ENCODE measurements at places on chromosomes 11 and 22.

DNA sequence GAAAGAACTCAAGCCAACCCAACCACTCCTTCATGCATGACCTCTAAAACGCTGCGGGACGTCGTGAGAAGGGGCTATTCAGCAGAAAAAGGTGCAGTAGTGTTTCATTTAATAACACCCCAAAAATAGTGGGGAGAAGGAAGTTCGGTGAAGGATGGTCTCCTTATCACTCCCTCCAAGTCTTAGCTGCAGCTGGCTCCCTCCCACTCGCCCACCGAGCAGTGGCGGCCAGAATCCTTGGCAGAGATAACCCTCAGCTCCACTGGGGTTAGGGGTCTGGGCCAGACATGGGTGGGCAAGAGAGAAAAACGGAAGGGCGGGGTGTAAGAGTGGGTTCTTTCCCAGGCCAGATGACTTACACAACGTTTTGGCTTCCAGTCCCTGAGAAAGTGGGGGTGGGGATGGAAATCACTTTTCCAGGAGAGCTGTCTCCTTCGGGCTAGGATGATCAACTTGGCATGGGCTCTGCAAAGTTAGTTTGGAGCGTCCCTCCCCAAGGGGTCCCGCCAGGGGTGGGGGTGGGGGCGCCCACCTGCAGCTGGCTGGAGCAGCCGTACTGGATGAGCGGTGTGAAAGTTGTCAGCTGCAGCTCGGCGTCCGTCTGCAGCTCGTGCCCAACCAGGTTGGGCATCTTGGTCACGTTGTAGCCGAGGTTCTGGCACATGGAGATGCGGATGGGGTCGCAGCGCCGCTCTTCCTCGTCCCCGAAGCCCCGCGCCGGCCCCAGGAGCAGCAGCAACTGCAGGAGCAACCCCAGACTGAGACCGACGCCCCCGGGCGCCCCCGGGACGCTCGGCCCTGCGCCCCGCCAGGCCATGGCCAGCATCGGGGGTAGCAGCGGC, 705 bp downstream of the FZD4 start:
- no peak for DNase-seq
- H3K27ac ChIP-seq, result peak overlapping the region; percentile 92
- H3K4me3 ChIP-seq, result peak overlapping the region; percentile 68
- peaks cover 6% of the 10 kb centered on the region for H3K36me3 ChIP-seq
- H3K27me3 ChIP-seq, result no peaks in the 10 kb centered on the region
- peaks cover 37% of the 10 kb centered on the region for H3K4me1 ChIP-seq

- DNase-seq, result no peak
- no peak overlapping the region for H3K4me3 ChIP-seq
- peaks cover 8% of the 10 kb centered on the region for H3K4me1 ChIP-seq
- H3K36me3 ChIP-seq, result no peaks in the 10 kb centered on the region
Measured at GRCh38 chr11:130022799-130023198, 20.2 kb upstream of the PRDM10 start.

GRCh38 chr22:37276776-37277175, 5.5 kb upstream of the CYTH4 start:
- no peak overlapping the region for H3K27ac ChIP-seq
- H3K4me3 ChIP-seq, result no peak overlapping the region
- no peaks in the 10 kb centered on the region for H3K36me3 ChIP-seq
- no peaks in the 10 kb centered on the region for H3K4me1 ChIP-seq

- H3K4me1 ChIP-seq, result peaks cover 22% of the 10 kb centered on the region
- H3K36me3 ChIP-seq, result no peaks in the 10 kb centered on the region
- H3K27ac ChIP-seq, result no peak overlapping the region
- DNase-seq, result no peak
Measured at GRCh38 chr22:21651521-21652009, 9.5 kb downstream of the SDF2L1 start.

GRCh38 chr11:92845805-92846204, 123.6 kb upstream of the MTNR1B start:
- H3K27ac ChIP-seq, result no peak overlapping the region
- H3K36me3 ChIP-seq, result no peaks in the 10 kb centered on the region
- DNase-seq, result no peak
- H3K4me3 ChIP-seq, result no peak overlapping the region
- no peaks in the 10 kb centered on the region for H3K27me3 ChIP-seq

GRCh38 chr11:19311308-19312030, 70.7 kb upstream of the E2F8 start:
- DNase-seq, result no peak
- peaks cover 3% of the 10 kb centered on the region for H3K27me3 ChIP-seq
- H3K4me3 ChIP-seq, result no peak overlapping the region
- peaks cover 4% of the 10 kb centered on the region for H3K4me1 ChIP-seq
- H3K36me3 ChIP-seq, result no peaks in the 10 kb centered on the region
- no peak overlapping the region for H3K27ac ChIP-seq

DNA sequence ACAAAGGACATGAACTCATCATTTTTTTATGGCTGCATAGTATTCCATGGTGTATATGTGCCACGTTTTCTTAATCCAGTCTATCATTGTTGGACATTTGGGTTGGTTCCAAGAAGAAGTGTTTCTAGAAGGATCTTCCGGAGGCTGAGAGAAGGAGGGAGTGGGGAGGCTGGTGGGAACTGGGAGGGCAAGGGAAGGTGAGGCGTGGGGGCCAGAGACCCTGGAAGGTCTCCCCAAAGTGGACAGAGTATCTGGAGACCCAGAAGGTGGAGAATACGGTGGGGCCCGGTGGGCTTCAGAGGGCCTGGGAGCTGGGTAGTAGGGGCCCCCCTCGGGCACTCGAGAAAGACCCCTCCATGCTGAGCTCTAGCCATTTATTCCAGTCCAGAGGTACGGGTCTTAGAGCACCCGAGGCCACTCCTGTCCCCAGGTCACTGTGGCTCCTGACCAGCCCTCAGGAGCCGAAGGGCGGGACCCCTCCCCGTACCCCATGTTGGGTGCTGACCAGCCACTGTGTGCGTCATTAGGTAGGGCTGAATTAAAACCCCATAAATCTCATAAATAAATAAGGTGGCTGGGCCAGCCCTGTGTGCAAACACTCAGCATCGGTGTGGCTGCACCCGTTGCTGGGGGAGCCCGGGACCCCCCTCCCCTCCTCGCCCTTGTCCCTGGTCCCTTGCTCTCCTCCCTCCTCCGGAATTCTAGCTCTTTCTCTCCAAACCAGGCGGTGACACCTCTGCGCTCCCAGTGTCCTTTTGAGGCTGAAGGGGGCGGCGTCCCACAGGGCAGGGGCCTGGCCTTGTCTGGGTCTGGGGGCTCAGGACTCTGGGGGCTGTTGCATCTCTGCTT, 38.8 kb upstream of the MUC5AC start:
- peaks cover 43% of the 10 kb centered on the region for H3K27me3 ChIP-seq
- H3K4me1 ChIP-seq, result no peaks in the 10 kb centered on the region
- peak; percentile 53 for DNase-seq
- no peaks in the 10 kb centered on the region for H3K36me3 ChIP-seq

DNA sequence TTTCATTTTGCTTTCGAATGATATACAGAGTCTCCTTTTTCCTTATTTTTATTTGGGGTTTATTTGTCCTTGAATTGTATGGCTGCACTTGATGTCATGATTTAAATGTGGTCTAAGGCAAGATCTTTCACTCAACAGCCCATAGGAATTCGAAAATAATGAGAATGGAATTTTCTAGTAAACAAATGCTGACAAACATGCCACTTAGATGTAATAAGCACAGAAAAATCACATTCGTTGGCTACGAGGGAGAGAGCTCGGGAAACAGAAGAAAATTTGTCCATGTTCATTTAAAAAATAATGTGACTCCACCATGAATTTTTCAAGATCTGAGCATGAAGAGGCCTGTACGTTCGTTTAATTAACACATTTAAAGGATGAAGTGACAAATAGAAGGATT, 73.0 kb downstream of the BLID start:
- no peak overlapping the region for H3K27ac ChIP-seq
- no peaks in the 10 kb centered on the region for H3K4me1 ChIP-seq
- no peak overlapping the region for H3K4me3 ChIP-seq
- no peaks in the 10 kb centered on the region for H3K27me3 ChIP-seq
- DNase-seq, result no peak
- no peaks in the 10 kb centered on the region for H3K36me3 ChIP-seq

GRCh38 chr22:37855462-37855861, 6.2 kb downstream of the EIF3L start:
- H3K27ac ChIP-seq, result no peak overlapping the region
- H3K4me3 ChIP-seq, result no peak overlapping the region
- H3K4me1 ChIP-seq, result peaks cover 11% of the 10 kb centered on the region
- DNase-seq, result no peak
- H3K36me3 ChIP-seq, result peaks cover 76% of the 10 kb centered on the region
- H3K27me3 ChIP-seq, result no peaks in the 10 kb centered on the region

GRCh38 chr11:111949519-111950426, 12.6 kb downstream of the DIXDC1 start:
- no peaks in the 10 kb centered on the region for H3K4me1 ChIP-seq
- no peak overlapping the region for H3K4me3 ChIP-seq
- H3K27ac ChIP-seq, result no peak overlapping the region

DNA sequence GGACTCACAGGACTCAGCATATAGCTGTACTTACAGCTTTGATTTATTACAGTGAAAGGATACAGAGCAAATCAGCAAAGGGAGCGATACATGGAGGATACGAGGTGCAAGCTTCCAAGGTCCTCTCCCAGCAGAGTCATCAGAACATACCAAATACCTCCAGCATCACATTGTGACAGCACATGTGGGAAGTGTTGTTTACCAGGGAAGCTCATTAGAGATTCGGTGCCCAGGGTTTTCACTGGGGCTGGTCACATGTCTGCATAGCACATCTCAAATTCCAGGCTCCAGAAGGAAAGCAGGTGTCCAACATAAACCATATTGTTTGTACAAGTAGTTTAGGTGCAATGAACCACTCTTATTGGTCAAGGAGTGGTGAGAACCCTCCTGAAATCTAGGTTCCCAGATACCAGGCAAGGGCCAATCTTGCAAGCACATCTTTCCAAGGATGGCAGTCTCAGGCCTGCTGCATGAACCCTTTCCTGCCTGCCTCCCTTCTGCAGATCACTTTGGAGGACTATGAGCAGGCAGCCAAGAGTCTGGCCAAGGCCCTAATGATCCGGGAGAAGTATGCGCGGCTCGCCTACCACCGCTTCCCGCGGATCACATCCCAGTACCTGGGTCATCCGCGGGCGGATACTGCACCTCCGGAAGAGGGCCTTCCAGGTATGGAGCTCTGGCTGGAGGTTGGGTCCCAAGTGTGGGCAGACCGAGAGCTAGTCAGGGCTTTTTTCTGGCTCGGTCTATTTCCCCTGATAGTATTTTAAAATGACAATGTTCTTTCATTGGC, 26.7 kb downstream of the AMPD3 start:
- H3K4me1 ChIP-seq, result no peaks in the 10 kb centered on the region
- H3K36me3 ChIP-seq, result peaks cover 6% of the 10 kb centered on the region
- H3K27ac ChIP-seq, result no peak overlapping the region
- no peaks in the 10 kb centered on the region for H3K27me3 ChIP-seq
- DNase-seq, result peak; percentile 74

DNA sequence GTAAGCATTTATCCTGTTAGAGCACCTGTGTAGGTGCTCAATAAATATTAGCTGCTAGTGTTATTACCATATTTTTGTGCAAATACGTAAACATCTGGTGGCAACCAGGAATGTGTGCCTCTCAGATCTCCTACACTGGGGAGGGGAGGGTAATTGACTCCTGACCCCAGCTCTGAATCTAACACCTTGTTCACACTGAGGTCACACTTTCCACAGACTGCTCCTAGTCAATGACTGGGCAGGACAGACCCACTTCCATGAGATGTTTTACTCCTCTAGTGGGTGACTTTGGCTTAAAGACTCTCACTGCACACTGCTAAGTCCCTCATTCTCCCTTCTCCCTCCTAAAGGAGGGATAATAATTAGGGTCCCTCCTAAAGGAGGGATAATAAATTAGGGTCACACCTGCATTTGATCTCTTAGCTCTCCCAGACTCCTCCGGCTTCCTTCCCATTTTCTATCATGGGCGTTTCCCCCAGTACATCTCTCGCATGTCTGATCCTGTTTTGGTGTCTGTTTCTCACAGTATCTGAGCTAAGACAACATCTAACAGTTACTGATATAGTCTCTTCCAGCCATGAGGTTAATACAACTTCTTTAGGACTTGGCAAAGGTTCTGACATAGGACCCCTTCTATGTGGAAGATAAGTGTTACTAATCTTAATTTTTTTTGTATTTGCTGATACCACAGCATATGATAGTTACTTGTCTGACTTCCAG, 8.0 kb downstream of the CSTPP1 start:
- no peak for DNase-seq
- H3K27me3 ChIP-seq, result no peaks in the 10 kb centered on the region
- H3K4me3 ChIP-seq, result no peak overlapping the region
- H3K4me1 ChIP-seq, result peaks cover 22% of the 10 kb centered on the region
- H3K27ac ChIP-seq, result peak overlapping the region; percentile 35
- H3K36me3 ChIP-seq, result peaks cover 3% of the 10 kb centered on the region

DNA sequence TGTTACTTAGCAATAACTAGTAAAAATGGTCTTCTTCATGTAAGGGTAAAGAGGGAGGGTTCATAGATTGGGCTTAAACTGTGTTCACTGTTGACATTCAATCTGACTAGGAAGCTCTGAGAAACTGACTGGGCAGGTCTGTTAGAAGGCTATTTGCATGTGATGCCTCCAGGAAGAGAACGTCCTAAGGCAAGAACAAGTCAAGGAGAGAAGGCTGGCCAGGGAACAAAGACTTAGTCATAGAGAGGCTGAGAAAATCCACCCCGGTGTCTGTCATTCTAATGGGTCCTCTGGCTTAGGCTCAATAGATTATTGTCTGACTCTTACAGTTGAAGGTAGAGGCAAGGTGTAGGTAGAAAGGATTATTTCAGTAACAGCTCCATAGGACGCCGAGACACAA, 50.3 kb upstream of the CD44 start:
- no peaks in the 10 kb centered on the region for H3K36me3 ChIP-seq
- peak overlapping the region; percentile 79 for H3K27ac ChIP-seq
- no peaks in the 10 kb centered on the region for H3K27me3 ChIP-seq
- DNase-seq, result no peak
- peaks cover 63% of the 10 kb centered on the region for H3K4me1 ChIP-seq
- no peak overlapping the region for H3K4me3 ChIP-seq

DNA sequence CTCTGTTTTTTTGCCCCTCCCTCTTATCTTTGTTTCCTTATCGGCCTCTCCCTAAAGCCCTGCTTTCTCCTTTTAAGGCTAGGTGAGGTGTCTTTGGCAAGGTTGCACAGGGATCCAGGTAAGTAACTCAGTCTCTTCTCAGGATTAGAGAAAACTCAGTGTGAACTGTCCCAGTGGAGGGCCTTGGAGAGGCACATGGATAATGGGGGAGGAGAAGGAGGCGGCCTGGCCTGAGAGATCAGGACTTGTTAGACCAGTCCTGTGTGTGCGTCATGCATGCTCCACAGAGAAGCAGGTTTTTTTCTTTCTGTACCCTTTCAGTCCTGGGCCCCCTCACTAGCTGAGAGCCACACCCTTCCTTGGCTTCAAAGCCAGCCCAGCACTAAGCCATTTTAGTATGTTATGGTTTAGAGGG, 19.9 kb downstream of the CTNND1 start:
- peak overlapping the region; percentile 84 for H3K27ac ChIP-seq
- no peak for DNase-seq
- no peaks in the 10 kb centered on the region for H3K27me3 ChIP-seq
- no peaks in the 10 kb centered on the region for H3K36me3 ChIP-seq
- H3K4me3 ChIP-seq, result no peak overlapping the region

- H3K36me3 ChIP-seq, result no peaks in the 10 kb centered on the region
- H3K4me1 ChIP-seq, result peaks cover 40% of the 10 kb centered on the region
- peak; percentile 62 for DNase-seq
- peak overlapping the region; percentile 70 for H3K4me3 ChIP-seq
- peaks cover 56% of the 10 kb centered on the region for H3K27me3 ChIP-seq
Measured at GRCh38 chr11:16605389-16605893, 133.0 kb upstream of the C11orf58 start.

Measured in suprapubic skin (tissue), 4 donors.